Neural crest cell (in vitro differentiated cells): ENCODE measurements at places on chromosomes 5 and 9.

- DNase-seq, result no peak
Observed at GRCh38 chr5:111685969-111686368, 71.0 kb downstream of the NREP start.

DNA sequence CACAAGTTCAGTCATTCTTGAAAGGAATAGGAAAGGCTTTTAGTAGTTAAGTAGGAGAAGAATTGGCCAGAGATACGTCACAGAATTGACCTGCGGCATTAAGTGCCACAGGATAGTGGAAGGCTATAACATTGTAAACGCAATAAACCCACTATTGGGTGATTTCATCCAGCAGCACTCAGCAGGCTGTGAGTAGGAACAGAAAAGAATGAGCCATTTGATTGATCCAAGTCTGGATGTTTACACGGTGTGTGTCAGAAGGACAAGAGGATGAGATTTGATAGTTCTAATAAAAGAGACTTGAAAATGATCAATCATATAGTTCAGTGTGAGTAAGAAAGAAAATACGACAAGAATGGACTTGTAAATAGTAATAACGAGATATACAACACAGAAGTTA is 110.0 kb upstream of the MTAP start:
- no peak for DNase-seq

DNA sequence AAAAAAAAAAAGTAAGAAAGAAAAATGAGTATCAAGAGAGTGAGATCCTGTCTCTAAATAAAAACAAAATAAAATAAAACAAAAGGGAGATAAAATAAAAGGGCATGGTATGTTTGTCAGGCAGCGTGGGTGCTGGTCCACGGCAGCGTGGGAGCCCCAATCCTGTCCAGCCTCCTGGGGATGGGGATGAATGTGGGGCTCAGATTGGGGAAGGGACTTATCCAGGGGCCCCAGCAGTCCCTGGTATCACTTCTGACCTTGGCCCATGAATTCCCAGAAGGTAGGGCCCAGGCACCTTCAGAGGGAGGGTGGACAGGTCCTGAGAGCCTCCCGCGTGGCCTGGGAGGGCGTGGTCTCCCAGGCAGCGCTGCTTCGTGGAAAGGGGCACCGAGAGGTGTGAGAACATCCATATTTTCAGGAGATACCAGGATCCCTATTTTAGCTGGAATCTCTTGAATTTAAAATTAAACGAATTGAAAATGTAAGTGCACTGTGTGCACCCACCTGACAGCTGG is 71.2 kb downstream of the ZNF354C start:
- DNase-seq, result no peak

GRCh38 chr5:61809651-61810050 is 477.6 kb downstream of the ZSWIM6 start:
- DNase-seq, result no peak

GRCh38 chr5:142684508-142685041 is 1.3 kb downstream of the FGF1 start:
- peak; percentile 41 for DNase-seq

GRCh38 chr5:174831031-174831660 is 106.8 kb downstream of the MSX2 start:
- DNase-seq, result no peak

DNA sequence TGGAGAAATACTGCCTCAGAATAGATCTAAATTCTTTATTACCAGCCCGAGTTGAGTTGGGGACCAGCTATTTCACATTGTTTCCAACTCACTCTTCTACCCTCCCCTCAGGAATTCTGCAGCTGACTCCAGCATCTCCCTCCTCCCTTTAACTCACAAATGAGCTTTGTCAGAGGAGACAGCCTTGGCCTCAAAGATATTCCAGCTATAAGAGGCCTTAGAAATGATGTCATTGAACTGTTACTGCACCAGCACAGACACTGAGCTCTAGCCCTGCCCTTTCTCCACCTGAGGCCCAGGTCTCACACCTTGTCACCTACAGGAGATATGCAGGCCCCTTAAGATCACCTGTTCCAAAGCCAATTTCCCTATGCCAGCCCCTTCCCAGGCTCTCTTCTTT is 78.4 kb upstream of the ATP10B start:
- no peak for DNase-seq
